Stimulated activated CD8-positive, alpha-beta memory T cell treated with anti-CD3 and anti-CD28 coated beads, Interleukin-4, amount 100 ng/mL, for 48 hours (primary cell): ENCODE measurements at places on chromosomes 2 and 18.

DNA sequence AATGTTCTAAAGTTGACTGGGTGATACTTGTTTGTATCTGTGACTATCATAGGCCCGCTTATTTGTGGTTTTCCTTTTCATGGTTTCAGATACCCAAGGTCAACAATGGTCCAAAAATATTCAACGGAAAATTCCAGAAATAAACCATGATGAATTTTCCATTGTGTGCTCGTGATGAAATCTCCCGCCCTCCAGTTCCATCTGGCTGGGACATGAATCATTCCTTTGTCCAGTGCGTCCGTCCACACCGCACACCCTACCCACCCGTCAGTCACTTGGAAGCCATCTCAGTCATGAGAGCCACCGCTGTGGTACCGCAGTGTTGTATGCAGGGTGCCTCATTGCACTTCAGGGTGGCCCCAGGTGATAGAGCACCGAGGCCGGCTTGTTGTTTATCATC lies 268.2 kb upstream of the PXDN start:
- no peak for DNase-seq

- no peak for DNase-seq
These were observed 41.5 kb downstream of the KANSL3 start for GRCh38 chr2:96596596-96596995.

DNA sequence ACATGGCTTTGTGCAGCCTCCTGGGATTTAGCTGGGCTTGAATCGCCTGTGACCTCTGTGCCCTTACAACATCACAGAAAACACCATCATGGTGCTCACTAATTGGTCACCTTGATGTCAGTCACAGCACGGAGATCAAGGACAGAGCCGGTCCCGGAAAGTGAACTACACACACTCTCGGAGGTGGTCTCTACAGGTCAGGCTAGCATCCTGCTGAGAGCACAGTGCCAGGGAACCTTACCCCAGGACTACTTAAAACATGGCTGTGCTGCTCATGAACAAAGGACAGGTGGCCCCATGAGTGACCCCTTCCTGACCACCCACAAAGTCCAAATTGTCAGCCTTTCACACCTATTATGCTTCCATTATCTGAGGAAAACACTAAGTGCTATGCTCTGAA lies 1782.1 kb upstream of the CELF4 start:
- DNase-seq, result no peak

DNA sequence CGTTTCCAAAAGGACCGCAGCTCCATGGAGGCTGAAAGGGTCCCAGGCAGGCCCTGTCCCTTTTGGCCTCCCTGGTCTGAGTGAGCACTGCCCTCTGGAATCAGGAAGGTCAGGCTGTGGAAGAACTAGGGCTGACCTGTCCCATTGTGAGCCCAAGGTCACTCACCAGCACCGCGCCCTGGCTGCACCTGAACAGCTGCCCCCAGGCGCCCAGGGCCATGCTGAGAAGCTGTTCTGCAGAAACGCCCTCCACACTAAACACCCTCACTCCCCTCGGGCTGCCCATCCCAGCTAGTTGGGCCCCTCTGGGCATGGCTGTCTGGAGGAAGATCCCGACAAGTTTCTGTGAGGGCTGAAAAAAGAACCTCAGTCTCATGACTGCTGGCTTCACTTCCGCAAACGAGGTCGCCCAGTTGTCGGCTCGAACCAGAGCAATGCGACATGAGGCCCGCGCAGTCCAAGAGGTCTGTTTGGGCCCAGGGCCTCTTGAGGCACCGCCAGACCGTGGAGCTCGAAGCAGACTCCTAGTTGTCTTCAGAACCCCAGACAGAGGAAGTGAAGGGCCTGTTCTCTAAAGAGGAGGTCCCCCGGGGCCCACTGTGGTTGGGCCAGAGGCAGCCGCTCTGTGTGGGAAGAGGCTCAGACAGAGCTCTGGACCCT lies 64.4 kb downstream of the INPP5D start:
- DNase-seq, result no peak
